Skeletal muscle tissue (tissue), 5 donors: ENCODE measurements at places on chromosomes 16 and 17. TPM values are rescaled to one million over a fixed set of nuclear protein-coding genes. Genes with fewer than 3 reads are reported as not detected.

COQ9 gene
- 32.9 TPM for total RNA-seq

HNF1B gene
- total RNA-seq: not detected

NFAT5 gene
- total RNA-seq: 21.4 TPM

SMTNL2 gene
- 74.1 TPM for total RNA-seq

RNF166 gene
- total RNA-seq: 12.0 TPM

ADAT1 gene
- 32.4 TPM for total RNA-seq

KRTAP4-5 gene
- total RNA-seq: not detected

KCNH6 gene
- total RNA-seq: not detected

KRTAP9-2 gene
- not detected for total RNA-seq

CCDC144A gene
- 8.9 TPM for total RNA-seq

MARVELD3 gene
- not detected for total RNA-seq

TMEM114 gene
- not detected for total RNA-seq

CACNG3 gene
- not detected for total RNA-seq

G6PC1 gene
- total RNA-seq: not detected

NPIPB13 gene
- 3.7 TPM for total RNA-seq

PTX4 gene
- 1.0 TPM for total RNA-seq

MYLK3 gene
- total RNA-seq: 13.6 TPM

APOBR gene
- under 0.01 TPM for total RNA-seq

CCL3 gene
- total RNA-seq: 7.3 TPM

ABCA9 gene
- 30.3 TPM for total RNA-seq

CACNG1 gene
- 43.3 TPM for total RNA-seq

MARF1 gene
- total RNA-seq: 16.7 TPM

CSH2 gene
- total RNA-seq: not detected

C16orf89 gene
- 2.1 TPM for total RNA-seq

NKD1 gene
- total RNA-seq: 2.1 TPM

FNDC8 gene
- total RNA-seq: not detected

UBTF gene
- total RNA-seq: 51.7 TPM

LCAT gene
- total RNA-seq: 4.2 TPM

ABCC1 gene
- total RNA-seq: 9.9 TPM
